ENCODE measurements at places on chromosomes 5 and 9.

DNA sequence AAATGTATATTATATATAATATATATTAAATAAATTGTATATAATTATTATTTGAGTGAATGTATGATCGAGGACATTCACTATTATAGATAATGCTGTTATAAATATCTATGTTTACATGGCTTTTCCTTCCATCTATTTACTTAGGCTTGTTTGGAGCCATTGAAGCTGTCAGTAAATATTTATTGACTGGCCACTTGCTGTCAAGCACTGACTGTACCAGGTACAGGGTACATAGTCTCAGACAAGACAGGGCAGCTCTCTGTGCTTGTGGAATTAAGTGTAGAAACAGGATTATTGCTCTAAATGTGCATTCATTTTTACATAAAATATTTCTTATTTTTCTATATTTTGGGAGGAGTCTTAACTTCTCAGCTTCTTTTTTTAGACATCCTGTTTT is 16.4 kb downstream of the FAXDC2 start:
- no peak for DNase-seq

GRCh38 chr5:137791799-137792198 is 37.6 kb upstream of the HNRNPA0 start:
- no peak for DNase-seq

- DNase-seq: no peak
Observed at GRCh38 chr5:51392689-51393199, 9.5 kb downstream of the ISL1 start.

DNA sequence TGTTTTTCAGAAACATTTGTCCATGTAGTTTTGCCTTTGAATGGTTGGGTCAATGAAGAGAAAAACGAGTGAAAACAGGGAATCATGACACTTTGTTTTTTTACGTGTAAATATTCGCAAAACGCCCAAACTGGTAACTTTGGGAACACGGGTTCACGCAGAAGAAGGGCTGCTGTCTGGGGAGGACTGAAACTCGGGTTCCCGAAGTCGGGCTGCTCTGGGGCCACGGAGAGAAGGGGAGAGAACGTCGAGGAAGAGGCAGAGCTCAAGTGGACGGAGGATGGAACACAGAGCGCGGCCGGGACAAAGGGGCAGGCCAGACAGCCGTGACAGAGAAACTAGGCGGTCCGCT is 478 bp upstream of the SETD9 start:
- no peak for DNase-seq

GRCh38 chr5:143431789-143432188 is 28.3 kb upstream of the NR3C1 start:
- DNase-seq: no peak

- DNase-seq: no peak
Observed at GRCh38 chr5:132421462-132421861, 52.0 kb downstream of the SLC22A5 start.

DNA sequence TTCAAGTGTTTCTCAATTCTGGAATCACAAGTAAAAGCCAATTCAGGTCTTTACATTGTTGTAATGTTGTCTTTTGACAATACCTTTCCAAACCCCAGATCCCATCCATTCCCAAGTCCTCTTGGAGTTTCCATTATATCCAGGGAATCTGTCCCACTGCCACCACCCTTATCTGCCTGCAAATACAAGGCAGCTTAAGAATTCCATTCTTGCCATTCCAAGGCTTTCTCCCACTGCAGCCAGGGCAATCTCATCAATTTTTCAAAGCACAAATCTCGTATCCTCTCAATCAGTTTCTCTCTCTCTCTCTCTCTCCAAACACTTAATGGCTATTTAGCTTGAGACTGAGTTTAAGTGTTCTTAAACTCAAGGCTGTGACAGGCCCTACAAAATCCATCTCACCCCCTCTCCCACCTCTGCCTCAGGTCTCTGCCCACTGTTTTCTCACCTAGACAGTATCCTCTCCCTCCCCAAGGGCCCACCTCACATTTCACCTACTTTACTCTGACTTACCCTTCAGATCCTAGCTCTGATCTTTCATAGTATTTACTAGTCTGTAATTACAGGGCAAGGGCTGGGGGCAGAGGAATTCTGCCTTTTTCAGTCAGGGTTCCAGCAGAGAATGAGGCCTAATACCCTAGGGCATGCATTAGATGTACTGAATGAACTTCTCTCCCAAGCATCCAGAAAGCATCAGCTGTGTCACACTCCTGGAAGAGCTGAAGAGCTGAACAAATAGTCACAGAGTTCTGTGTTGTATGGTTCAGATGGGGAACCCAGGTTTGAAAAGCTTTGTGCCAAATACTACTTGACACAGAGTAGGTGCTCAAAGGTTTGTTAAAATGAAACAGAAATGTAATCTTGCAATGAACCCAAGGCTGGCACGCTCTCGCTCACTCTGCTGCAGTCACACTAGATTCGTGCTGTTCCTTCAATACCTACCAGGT is 46.0 kb downstream of the RAPGEF1 start:
- DNase-seq: no peak

DNA sequence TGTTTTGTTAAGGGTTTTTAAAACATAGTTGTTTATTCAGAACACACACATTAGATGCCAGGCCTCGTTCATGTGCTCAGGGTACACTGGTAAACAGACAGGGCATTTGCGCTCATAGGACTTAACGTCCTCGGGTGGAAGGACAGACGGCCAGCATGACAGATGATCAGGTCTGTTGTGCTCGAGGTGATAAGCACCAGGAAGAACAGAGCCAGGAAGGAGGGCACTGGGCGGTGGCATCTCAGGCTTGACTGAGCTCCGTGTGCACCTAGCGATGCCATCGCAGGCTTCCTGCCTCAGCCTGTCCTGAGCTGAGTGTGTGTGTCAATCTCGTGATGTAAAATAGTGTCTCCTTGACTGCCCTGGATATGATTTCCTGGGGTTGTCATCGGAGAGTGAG is 96.5 kb downstream of the EHMT1 start:
- DNase-seq: no peak

- DNase-seq: no peak
Observed at GRCh38 chr9:125631391-125632085, 75.5 kb downstream of the MAPKAP1 start.

DNA sequence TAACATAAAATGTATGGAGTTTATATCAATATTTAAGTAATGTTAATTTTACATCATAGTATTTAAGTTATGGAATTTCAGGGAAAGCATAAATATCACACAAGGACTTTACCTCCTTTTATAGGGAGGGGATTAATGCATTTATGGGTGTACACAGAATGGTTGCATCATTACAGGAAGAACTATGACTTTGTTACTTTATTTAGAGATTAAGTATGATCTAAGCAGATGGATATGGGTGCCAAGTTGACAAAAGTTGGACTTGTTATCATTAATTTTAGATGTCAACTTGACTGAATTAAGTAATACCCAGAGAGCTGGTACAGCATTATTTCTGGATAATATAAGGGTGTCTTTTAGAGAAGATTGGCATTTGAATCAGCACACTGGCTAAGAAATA is 160.5 kb upstream of the CDH10 start:
- no peak for DNase-seq

All from cortex of kidney (tissue), 1 donor.